Activated CD4-positive, alpha-beta T cell treated with anti-CD3 and anti-CD28 coated beads for 24 hours (primary cell): ENCODE measurements at places on chromosomes 2 and 18.

- no peak for DNase-seq
These were observed 28.8 kb downstream of the CUL3 start for GRCh38 chr2:224556381-224556780.

GRCh38 chr2:9247177-9247576, 40.6 kb downstream of the ASAP2 start:
- DNase-seq: no peak

DNA sequence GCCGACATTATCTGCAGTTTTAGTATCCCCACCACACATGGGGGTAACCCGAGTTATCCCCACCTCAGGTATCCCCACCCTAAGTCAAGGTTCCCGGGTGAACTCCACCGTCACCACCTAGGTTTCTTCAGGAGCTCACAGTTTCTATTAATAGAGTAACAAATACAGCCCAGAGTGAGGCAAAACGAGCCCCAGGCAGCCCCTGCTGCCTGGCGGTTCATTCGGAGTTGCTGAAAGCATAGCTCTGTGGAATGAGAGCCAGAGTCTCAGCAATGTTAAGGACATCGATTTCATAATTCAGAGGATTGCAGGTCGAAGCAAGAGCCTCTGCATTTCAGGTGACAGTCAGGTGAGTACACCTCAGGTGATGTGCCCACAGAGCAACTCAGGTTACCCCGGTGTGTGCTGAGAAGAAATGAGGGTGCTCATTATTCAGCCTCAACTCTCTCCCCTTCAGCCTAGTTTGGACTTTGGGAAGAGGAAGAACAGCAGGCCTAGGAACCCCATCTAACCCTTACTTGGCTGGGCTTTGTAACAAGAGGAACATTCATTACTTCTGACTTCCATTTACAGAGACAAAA, 10.7 kb downstream of the SATB2 start:
- no peak for DNase-seq

GRCh38 chr2:26816893-26817292, 31.0 kb downstream of the CENPA start:
- DNase-seq: no peak

- DNase-seq: no peak
These were observed 277.0 kb downstream of the CDH2 start for GRCh38 chr18:27899893-27900292.

DNA sequence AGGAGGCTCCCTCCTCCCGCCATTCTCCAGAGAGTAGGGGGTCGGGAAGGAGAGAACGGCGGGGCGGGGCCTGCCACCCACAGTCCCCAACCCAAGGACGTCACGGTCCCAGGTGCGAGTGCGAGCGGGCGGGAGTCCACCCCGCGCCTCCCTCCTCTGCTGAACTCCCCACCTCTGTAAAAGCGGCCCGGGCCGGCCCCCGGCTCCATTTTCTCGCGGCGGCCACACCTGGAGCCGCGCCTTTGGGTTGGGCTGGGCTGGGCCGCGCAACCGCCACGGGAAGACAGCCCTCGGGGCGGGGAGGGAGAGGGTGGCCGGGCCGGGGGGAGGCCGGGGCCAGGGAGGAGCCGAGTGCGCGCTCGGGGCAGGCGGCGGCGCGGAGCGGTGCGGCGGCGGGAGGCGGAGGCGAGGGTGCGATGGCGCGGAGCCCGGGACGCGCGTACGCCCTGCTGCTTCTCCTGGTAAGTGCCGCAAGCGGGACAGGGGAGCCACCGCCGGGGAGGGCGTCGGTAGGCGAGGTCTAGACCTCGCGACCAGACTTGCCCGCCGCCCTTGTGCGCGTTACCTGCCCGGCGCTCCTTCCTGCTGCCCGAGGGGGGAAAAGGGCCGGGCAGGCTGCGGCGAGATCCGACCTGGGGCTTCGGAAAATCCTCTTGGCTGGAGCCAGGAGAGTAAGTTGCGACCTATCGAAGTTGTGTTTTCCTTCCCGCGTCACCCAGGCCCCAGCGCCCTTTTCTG, at the start of gene DSG2:
Gene DSG2, plus strand, starts transcription at position 342 of the 738 bp plus-strand sequence. Its CDS starts 75 bp downstream, at position 417.
- DNase-seq: peak; percentile 8

- no peak for DNase-seq
These were observed 36.8 kb downstream of the HRH4 start for GRCh38 chr18:24497031-24497754.

DNA sequence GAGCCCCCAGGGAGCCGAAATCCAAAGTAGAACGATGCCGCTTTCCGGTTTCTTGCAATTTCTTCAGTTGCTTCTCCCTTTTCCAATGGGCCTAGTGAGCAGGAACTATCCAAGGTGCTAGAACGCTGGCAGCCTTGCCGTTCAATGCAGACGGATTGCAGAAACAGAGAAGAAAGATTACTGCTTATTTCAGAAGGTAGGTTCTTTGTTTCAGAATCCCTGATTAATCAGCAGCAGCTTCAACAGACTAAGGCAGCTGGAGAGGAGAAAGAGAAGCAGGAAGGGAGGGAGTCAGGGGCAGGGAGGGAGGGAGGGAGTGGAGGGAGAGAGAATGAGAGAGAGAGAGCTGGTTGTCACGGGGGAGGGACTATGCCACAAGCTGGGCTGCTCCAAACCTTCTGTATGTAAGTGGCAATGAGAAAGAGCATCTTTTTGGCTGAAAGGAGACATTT, 576 bp downstream of the NYAP2 start:
- no peak for DNase-seq

DNA sequence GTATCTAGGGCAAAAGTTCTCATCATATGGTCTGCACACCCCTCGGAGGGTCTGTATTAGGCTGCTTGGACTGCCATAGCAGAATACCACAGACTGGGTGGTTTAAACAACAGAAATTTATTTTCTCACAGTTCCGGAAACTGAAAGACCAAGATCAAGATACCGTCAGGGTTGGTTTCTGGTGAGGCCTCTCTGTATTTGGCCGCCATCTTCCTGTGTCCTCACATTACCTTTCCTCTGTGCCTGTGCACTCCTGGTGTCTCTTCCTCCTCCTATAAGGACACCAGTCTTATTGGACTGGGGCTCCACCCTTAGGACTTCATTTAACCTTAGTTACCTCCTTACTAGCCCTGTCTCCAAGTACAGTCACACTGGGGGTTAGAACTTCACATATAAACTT, 132.5 kb downstream of the NCOA1 start:
- no peak for DNase-seq

DNA sequence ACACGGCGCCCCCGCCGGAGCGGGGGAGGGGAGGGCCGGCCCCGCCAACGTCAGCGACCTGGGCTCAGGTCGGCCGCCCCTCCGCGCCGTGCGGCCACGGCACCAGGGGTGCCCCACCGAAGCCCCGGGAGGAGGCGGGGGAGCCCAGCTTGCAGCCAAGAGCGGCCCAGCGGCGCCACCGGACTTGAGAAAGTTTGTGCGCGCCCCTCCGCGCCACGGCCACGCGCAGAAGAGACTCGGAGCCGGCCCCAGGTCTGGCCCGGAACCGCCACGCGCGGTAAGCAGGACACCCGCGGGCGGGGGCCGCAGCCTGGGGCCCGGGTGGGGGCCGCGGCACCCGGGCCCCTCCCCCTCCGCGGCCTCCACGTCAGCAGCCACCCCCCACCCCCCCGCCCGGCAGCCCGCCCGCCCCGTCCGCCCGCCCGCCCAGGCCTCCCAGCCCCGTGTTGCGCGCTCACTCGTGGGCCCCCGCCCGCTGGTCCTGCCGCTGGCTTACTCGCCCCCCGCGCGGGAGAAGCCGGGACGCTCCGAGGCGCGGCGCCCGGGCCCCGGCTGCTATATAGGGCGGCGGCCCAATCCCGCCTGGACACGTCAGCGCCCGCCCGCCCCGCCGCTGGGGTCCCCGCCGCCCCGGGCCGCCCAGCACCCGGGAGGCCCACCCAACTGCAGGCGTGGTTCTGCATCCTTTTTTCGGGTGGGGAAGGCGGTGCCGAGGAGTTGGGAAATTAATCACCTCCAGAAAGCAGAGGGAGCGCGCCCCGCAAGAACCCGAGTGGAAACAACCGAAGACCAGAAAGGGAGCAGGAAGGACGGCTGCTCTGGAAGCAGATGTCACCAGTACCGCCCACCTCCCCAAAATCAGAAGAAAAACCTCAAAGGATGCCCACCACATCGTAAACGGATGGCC, 42.9 kb downstream of the HDLBP start:
- DNase-seq: peak; percentile 29

- DNase-seq: no peak
These were observed 140.8 kb downstream of the DDX1 start for GRCh38 chr2:15732341-15733077.

GRCh38 chr2:120750488-120751210, 15.0 kb downstream of the GLI2 start:
- DNase-seq: no peak

DNA sequence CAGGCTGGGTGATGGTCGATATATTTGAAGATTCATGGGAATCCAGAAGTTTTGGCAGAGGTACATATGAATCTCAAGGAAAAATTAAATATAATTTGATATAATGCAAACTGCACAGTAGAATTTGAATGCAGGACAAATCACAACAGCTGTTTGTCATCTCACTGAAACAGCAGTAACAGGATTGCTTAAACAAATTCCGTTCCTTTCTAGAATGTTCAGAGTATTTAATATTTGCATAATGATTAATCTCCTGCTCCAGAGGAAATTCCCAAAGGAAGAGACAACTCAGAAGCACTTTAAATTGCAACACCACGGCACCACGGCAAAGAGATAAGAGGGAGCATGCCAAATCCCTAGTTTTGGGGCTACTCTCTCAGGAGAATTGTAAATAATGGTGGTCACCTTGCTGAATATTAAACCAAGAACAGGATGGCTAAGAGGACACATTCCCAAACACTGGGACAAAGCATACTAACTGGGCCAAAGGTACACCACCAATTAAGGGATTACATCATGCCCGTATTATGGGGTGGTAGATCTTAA, 67.8 kb upstream of the MAP4K3 start:
- DNase-seq: no peak

GRCh38 chr2:44542520-44542919, 180.8 kb downstream of the CAMKMT start:
- no peak for DNase-seq

GRCh38 chr2:101763496-101764333, 66.2 kb downstream of the MAP4K4 start:
- no peak for DNase-seq

- DNase-seq: no peak
These were observed 120.2 kb downstream of the MEIS1 start for GRCh38 chr2:66555091-66555490.

GRCh38 chr2:18149660-18150246, 271.3 kb downstream of the KCNS3 start:
- DNase-seq: no peak

DNA sequence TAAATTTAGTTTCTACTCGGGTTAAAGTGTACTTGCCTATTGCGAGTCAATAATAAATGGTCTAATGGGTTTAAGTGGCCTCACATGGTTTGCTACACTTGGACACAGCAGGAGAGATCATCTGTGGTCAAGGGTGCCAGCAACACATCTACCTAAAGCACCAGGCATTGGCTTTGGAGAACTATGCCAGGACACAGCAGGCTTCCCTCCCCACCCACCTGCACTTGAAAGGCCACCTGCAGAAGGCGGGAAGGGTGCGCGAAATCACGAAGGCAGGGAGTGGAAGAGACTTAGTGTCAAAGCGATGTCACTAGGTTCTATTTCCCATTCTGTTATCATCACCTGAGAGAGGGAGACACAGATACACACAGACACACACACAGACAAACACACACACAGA, 44.5 kb downstream of the MYT1L start:
- DNase-seq: no peak

- DNase-seq: no peak
These were observed 864.4 kb upstream of the KLHL29 start for GRCh38 chr2:22520369-22521288.

DNA sequence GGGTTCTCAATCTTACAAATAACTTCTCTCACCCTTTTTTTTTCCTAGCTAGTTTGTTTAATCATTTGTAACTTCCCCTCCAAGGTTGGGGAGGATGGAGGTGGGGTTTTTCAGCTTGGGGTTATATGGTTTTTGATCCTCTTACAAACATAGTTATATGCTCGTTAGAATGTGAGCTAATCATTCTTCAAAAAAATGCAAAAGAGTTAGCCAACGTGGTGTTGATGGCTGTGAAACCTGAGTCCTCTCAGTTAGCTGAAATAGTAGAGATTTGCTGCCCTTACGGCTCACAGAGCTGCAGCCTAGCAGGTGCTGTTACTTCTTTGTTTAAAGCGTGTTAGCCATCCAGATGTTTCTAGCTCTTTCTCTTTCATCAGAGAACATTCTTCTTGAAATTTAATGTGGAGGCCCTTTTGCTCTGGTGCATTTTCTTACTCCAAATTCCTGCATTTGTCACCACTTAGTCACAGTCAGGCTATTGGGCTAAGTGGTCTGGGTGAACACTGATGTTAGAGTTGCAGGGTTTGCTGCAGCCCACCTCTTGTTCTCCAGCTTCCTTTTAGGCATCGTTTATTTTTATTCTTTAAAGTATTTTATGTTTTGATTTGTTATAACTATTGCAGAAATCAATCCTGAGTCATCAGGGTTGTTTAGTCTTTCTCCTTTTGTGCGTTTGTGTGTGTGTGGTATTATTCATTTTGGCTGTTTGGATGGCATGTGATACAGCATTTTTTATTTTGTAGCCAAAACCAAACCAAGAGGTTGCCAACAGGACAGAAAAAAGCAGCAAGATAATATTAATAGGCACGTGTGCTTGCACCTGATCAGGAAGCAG, 41.1 kb downstream of the LIMS1 start:
- no peak for DNase-seq

DNA sequence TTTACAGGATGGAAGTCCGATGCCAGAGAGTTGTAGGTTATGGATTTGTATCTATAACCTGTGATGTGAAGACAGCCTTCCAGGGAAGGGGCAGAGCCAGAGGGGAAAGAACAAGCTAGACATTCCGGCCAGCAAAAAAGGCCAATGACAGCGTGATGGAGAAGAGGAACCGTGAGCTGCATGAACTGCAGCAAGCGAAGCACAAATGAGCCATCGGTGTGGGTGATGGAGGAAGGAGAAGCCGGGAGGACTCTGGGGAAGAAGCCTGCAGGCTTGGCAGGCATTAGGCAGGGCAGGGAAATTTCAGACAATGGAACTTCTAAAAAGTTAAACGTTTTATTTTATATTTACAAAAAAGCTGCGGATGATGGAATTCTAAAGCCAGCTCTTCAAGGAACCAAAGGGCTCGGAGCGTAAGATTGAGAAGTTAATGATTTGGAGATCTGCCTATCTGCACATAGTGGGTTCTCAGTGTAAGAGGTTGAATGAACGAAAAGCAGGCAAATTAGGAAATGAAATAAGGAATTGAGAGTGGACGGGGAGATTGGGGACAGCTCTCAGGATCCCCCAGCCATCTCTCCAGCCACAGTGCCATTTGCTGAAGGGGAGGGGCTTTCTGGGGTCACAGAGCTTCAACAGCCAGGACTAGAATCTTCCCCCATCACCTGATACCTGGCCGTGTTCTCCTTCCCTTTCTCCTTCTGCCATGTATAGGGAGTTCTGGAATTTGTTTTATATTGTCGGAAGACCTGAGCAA, 28.4 kb downstream of the NGEF start:
- DNase-seq: no peak

- DNase-seq: no peak
These were observed 861.7 kb downstream of the SLC4A3 start for GRCh38 chr2:220489121-220489520.

DNA sequence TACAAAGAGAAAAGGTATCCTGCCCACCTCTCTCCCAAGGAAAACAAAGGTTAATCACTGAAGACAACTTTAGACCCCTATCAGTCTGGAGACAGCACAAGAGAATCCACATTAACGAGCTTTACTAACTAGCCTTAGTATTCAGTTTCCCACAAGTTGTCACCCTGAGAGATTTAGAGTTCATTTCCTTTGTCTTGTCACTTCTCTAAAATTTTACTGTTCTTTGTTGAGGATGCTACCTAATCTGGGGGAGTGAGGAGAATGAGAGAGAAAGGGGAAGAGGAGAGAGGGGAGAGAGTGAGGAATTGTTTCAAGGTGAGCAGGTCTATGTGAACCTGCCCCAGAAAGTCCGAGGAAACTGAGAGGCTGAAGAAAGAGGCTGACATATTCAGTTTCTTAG, 28.4 kb downstream of the C2orf76 start:
- no peak for DNase-seq
